ENCODE measurements at places on chromosomes 13 and 19.
A peak's percentile ranks its signal among the peaks of the same experiment; 100 is the strongest.

DNA sequence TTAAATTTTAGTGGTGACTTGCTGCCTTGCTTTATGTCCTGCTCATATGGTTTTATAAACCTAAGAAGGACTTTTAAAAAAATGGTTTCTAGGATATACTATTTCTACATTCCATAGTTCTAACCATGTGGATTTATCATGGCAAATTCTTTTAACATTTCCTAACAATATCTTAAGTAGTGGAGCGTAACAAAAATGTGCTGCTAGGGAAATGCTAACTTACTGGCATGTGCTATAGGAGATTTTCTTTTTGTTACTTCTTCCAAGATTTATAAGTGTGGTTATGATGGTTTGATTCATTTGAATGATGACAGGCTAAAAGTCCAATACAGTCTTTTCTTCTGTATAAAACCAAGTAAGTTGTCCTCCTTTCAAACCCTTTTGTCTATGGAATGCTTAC is 713.7 kb downstream of the SLITRK1 start:
- no peak for DNase-seq

DNA sequence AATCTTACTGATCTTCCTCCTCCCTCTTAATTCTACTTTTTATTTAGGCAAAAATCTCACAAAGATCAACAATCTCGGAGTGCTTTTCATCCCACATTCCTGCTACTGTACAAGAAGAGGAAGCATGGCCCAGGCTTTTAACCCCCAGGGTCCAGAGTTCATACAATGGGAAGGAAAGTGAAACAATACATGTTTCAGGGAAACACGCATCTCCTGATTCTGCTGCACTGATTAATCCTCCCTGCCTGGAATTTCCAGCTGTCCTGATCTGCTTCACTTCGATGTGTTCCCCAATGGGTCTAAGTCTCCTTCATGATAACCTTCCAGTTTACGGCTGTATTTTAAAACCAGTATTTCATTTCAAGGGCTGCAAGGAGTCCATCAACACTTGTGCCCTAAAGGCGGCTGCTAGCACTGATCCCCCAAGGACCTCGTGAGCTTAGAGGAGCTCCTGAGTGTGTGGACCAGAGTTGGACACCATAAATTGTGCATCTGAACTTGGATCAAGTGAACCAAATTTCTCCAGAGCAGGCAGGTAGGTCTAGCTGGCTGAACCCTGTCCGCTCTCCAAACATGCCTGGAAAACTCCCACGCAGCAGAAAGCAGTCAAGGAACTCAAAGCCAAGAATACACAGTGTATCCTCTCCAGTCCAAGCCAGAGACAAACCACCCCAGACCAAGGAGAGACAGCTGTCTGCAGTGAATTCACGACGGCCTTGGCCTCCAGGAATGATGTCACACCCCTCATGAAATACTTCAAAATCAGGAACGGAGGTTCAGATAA is 44.3 kb downstream of the COL4A1 start:
- DNase-seq: no peak

GRCh38 chr13:98542568-98543377 is 34.1 kb downstream of the STK24 start:
- no peak for DNase-seq

DNA sequence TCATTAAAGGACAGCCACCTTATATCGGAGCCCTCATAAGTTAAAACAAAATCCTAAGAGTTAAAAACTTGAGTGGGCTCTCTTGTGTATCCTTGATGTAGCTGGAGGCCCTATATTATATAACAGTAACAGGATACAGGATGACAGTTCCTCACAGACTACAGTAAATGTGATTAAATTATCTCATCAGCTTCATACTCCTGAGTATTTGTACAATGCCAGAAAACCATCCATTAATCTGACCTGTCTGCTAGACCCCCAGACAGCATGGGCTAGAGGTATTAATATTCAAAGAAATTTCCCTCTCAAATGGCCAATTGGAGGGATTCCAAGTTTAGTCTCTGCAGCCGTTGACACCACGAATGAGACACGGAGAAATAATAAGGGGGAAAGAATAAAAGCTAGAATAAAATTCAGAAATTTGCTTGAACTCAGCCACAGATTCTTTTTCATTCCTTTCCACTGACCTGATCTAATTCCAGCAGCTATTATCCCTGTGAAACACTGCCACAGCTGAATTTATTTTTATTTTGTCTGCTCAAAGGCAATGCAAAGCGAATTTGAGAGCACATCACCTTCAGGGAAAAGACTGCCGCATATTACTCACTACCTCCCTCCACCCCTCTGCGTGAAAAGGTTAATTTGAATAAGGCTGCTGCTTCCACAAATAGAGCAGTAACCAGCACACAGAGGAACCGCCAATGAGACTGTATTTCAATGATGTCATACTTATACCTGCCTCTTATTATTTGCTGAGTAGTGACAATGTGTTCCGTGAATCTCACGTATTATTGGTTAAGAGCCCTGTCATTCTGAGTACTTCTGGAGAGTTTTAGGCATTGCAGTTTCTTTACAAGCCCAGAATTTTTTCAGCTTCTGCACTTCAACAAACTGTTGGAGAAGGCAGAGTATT is 155.9 kb upstream of the KLF12 start:
- DNase-seq: peak; percentile 92

DNA sequence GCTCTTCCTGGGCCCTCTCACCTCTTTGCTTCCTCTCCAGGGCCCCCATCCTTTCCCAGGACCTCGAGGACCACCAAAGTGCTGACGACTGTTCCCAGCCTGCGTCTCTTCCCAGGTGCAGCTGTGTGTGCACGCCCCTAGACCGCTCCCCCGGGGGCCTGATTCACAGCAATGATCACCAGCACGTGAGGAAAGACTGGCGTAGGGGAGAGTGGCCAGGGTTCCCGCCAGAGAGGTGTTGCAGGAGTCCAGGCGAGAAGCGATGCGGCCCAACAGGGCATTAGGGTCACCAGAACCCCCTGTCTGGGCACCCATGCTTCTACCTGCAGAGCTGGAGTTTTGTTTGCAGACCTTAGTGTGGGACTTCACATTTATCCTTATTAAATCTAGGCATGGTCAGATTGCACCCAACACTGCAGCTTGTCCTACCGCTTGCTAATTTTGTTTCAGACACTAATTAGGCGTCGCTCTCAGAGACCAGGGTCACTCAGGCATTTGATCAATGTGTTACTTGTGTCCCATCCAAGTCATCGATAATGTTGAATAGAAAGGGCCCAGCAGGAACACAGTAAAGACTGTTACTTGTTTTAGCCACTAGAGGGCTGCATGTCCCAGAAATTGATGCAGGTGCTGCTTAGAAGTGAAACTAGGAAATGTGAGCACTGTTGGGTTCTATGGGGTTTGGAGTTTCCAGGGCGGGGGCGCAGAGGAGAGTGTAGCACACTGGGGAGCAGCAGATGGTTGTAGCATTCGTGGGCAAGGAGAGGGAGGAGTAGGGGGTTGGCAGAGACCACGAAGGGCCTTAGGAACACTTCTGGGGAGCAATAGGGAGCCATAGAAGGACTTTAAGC is 53.2 kb downstream of the CDADC1 start:
- DNase-seq: peak; percentile 86

- DNase-seq: no peak
Observed at GRCh38 chr13:47087841-47088240, 191.0 kb upstream of the HTR2A start.

DNA sequence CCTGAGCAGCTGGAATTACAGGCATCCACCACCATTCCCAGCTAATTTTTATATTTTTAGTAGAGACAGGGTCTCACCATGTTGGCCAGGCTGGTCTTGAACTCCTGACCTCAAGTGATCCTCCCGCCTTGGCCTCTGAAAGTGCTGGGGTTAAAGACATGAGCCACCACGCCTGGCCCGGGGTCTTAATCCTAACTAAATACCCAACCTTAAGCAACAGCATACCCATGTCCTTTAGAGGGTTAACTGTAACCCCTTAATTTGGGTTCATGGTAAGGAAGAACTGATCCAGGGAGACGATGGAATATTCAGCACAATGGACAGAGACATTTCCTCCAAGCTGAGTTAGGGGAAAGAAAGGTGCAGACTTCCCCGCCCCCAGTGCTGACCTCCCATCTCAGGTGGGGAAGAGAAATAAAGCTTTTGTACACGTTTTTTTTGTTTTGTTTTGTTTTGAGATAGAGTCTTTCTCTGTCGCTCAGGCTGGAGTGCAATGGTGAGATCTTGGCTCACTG is 8.7 kb upstream of the GALP start:
- peak; percentile 41 for DNase-seq

DNA sequence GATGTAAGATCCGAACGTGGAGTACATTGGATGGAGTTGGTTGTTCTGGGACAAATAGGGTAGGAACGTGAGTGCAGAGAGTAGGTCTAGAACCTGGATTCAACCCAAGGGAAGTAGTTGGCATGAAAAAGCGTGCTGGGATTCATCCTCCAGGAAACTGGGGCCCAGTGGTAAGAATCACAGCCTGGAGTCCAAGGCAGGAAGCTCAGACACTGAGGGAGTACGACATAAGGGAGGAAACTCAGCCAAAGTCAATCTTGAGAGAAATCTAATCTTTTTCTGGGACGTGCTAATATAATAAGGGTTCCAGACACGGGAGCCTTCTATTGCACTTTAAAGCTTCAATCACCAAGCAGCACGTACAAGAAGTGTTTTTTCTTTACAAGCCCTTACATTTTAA is 46.4 kb downstream of the DLEU7 start:
- no peak for DNase-seq

- no peak for DNase-seq
Observed at GRCh38 chr13:101412076-101412475, 4.2 kb downstream of the NALCN start.

GRCh38 chr13:45302507-45302906 is 38.5 kb downstream of the TPT1 start:
- no peak for DNase-seq

GRCh38 chr19:15464394-15465385 is at the start of gene RASAL3:
Gene RASAL3 (minus strand): TSS chr19:15464544. CDS start chr19:15464358, 186 bp downstream.
- DNase-seq: no peak

GRCh38 chr19:7595466-7596133 is at the start of gene CAMSAP3:
Gene CAMSAP3 (plus strand): TSS chr19:7595863. CDS start chr19:7596003, 140 bp downstream.
- DNase-seq: no peak

GRCh38 chr19:31385744-31386143 is 36.5 kb upstream of the TSHZ3 start:
- DNase-seq: no peak

- no peak for DNase-seq
Observed at GRCh38 chr13:100214886-100215285, 126.0 kb downstream of the PCCA start.

DNA sequence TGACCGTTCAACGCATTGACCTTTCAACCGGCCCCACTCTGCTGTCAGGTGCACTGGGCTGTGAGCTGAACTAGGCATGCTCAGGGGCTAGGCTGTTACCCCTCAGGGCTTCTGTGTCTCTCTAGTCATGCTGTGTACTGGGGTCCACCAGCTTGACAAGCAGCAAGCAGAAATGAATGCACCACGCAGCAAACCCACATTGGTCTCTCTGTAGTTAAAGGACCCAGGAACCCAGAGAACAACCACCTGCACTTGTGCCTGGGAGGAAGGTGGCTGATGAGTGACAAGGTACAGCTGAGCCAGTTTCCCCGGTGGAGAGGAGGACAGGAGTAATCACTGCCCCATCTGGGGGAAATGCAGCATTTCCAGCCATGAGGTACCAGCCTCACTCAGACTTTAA is 159.9 kb downstream of the USP12 start:
- DNase-seq: no peak

- DNase-seq: no peak
Observed at GRCh38 chr13:97875218-97875617, 78.3 kb upstream of the IPO5 start.

DNA sequence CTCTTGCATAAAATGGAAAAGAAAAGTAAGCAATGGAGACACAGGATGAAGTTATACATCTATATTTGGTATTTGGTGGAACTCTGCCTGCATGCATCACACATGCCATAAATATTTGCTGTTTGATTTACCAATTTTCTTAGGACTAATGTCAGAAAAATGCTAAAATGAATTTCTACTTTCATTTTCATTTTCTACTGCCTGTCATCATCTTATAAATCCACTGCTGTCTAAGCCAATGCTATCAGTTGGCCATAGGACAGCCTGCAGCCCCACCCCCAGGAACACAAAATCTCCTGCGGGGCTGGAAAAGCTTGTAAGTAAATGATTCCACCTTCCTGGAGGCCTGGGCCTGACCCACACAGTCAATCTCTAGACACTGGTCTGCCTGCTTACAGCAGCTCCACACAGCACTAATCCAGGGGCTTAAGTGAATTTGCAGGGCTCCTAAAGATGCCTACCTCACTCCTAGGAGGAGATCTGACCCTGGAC is 122.0 kb downstream of the ENOX1 start:
- DNase-seq: peak; percentile 87

- no peak for DNase-seq
Observed at GRCh38 chr13:109576331-109576813, 210.0 kb downstream of the IRS2 start.

DNA sequence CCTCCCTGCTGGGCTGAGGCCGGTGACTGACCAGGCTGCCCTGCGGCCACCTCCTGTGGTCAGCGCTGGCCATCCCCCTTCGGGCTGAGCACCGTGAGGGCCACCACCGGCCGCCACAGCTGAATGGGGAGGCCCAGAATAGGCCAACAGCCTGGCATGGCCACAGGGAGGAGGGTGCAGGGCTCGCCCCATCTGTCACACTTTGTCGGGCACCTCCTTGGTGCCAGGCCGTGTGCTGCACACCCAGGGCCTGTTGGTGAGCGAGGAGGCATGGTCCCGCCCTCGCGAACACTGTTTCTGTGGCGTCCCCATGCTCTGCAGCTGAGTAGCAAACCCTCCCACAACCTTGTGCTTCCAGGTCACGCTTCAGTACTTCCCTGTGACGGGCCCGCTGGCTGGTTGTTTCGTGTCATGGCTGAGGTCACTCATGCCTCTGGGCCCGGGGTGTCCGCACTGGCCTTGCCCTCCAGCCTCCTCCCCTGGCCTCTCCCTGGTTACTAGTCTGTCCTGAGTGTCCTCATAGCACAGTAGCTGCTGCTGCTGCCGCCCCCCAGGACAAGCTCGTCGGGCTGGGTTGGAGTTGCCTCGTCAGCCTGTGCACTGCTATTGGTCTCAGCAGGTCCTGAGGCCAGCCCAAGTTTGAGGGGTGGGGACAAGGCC is 15.2 kb downstream of the EPN1 start:
- no peak for DNase-seq

DNA sequence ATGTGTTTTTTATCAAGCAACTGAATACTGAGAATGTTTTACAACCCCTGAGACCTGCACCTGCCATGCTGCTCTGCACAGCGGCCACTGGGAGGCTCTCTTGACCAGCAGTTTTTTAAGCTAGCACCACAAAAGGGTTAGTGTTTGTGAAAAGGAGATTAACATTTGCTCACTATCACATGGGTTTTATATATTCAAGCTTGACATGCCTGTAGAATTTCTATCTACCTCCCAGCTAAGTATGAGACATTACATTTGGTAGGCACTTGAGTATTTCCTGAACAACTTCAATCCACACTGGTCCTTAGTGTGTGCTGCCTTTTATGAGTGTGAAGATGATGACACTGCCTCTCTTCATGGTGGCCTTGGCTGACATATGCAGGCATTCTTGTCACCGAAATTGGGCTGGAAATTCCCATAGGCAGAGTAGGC is 1238.9 kb downstream of the UQCRFS1 start:
- DNase-seq: peak; percentile 78

- no peak for DNase-seq
Observed at GRCh38 chr13:112747256-112747655, 57.4 kb downstream of the ATP11A start.

All from OCI-M1 (cell line).